ENCODE measurements at places on chromosomes 13 and 19. TPM values are rescaled to one million over a fixed set of nuclear protein-coding genes. Genes with fewer than 3 reads are reported as not detected.

The CDC42EP5 gene
- 7.2 TPM for total RNA-seq

The RINL gene
- 0.72 TPM for total RNA-seq

The CEACAM16 gene
- total RNA-seq, result not detected

The SLC25A23 gene
- total RNA-seq, result 7.8 TPM

The DAND5 gene
- total RNA-seq, result not detected

The SEMA6B gene
- total RNA-seq, result 0.18 TPM
